ENCODE measurements at places on chromosomes 1 and 21.

GRCh38 chr1:161241682-161242081, 3.7 kb upstream of the NR1I3 start:
- DNase-seq: no peak

DNA sequence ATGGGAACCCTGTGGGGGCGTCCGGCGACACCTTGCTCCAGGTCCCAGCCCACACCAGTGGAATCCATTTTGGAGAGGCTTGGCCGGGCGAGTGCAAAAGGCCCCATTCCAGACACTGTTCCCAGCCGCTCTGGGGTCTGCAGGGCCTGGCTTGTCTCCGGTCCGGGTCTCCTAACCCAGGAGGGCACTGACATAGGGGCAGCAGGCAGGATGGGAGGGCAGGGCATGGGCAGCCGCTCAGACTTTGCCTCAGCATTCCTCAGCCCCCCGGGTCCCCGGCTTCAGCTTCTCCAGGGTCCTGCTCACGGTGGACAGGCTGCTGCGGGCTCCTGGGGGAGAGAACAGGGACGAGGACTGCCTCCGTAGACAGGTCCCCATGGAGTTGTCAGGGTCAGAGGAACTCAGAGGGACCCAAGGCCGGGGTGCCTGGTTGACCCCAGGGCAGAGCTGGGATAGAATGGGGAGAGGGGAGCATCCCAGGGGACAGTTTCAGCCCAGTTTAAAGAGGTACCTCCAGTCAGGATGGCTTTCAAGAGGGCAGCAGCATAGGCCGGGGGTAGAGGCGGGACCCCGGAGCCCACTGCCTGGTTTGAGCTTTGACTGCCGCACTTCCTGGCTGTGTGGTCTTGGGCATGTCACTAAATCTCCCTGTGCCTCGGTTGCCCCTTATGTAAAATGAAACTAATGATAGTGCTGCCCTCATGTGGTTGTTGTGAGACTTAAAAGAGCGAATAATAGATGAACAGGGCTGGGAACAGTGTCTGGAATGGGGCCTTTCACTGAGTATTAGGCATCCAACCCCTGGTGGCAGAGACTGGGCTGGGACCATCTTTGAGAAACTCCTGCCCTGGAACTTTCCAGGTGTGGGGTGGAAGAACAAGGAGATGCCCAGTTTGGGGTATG, 3.7 kb downstream of the KNCN start:
- no peak for DNase-seq

DNA sequence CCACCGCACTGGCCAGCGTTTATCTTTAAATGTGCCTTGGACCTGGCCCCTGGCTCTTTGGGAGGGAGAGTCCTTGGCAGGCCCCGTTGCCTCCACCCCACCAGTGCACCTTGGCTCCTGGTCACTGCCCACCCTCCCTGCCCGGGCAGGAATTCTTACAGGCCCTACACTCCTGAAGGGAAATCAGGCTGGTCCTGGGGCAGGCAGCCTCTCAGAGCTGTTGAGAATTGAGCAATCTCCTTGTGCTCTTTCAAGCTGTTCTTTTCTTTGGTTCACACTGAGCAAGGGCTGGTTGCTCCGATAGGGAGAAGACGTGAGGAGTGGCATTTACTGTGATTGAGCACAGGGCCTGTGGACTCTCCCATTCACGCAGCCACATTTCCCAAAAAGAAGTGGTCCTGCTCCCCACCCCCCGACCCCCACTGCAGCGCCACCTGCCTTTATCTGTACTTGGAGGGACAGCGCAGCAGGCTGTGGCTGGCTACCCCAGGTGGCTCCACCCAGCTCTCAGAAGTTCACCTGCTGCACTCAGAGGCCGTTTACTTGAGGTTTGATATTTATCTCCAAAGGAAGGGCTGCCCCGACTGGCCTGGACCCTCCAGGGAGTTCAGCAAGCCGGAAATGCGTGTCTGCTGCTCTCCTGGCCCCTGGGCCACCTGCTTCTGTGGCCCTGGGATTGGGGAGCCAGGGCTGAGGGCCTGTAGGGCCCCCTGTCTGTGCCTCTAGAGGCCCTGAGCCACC, 47.8 kb downstream of the SKI start:
- no peak for DNase-seq

GRCh38 chr1:45093334-45093733, 81.3 kb downstream of the UROD start:
- no peak for DNase-seq

- DNase-seq: no peak
Observed at GRCh38 chr1:158049853-158050252, 56.4 kb downstream of the KIRREL1 start.

GRCh38 chr1:21927533-21928237, 9.4 kb downstream of the HSPG2 start:
- DNase-seq: no peak

GRCh38 chr1:17246971-17247370, 1.9 kb upstream of the PADI3 start:
- DNase-seq: no peak

DNA sequence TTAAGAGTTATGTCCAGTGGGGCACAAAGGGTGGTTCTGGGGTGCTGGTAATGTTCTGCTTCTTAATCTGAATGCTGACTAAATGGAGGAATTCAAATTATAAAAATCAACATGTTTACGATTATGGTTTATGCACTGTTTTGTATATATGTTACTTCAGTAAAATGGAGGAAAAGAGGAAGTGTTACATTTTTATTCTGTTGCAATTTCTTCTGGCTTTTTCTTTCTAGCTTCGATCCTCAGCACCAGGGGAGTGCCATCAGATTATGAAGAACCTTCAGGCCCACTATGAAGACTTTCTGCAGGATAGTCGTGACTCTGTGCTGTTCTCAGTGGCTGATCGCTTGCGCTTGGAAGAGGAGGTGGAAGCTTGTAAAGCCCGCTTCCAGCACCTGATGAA, 105.5 kb downstream of the MACF1 start:
- DNase-seq: no peak

- DNase-seq: no peak
Observed at GRCh38 chr1:63112155-63112900, 210.0 kb upstream of the FOXD3 start.

DNA sequence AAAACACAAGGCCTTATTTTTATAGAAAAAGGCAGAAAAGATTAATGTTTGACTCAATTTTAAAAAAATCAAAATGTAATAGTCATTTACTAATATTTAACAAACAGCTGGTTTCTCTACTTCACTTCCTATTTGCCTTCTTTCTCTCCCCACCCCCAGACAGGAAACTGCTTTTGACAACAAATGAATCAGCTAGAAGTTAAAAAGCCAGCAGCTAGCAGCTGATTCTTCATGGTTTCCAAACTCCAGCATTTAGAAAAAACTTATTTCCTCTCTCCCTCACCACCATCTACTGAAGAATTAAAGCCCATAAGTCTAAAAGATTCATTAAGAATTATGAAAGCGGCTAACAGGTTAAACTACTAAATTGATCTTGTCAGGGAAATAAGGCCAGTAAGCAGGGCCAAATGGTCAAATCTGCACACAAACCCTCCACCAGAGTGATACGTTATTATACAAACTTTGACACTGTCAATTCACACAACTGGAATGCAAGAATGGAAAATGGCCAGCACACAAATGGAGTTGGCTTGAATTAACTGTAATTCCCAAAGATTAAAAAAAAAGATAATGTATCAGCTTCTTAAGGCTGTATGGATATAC, 4.0 kb downstream of the WDR26 start:
- no peak for DNase-seq

GRCh38 chr1:84505493-84506001, 639 bp upstream of the SPATA1 start:
- no peak for DNase-seq

DNA sequence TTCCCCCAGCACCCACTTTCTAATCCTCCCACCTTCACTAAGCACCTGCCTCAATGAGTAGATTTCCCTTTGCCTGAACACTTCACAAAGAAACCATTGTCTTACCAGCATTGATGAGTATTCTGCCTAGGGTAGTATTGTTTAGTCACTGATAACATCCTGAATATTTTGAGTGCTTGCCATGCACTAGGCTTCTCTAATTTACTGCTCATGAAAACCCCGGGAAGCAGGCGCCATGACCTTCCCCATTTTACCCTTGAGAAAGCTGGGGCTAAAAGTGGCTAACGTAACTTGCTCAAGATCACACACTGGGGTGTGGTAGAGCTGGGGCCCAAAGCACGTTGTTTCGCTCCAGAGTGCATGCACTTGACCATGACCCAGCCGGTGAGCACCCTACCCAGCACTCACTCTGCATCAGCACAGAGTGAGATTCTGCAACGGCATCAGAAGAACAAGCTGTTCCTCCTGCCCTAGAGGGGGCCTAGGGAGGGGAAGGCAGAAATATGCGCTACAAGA, 10.6 kb upstream of the F3 start:
- no peak for DNase-seq

DNA sequence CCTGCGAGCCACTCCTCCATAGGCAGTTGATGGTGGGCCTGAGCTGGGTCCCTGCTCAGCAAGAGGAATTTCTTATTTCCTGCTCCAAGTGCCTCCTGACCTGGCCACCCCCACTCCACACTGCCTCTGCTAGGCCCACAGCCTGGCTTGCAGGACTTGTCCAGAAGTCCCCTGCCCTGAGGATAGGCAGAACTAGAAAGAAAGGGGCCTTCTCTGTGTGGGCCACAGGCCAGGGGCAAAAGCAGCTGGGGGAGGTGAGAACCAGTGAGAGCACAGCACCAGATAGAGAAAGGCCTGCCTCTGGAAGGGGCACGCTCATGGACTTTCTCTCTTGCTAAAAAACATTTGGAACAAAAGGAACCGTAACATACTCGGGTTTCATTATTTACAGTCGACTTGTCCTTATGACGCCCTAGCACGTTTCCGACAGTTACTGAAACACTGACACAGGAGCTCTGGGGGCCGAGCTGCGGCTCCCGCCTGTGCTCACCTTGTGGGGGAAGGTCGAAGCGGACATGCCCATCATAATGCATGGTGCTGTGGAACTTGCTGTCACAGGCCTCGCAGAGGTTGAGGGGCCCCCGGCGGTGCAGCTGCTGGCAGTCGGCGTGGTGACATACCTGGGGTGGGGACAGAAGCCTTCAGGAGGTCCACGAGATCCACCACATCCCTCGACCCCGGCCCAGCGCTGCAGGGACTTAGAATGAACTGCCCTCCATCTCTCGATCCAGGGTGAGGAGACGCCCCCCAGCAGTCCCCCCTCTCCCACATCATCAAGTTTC, 11.3 kb upstream of the TNFRSF25 start:
- DNase-seq: no peak

- peak; percentile 82 for DNase-seq
Observed at GRCh38 chr1:110554871-110555801, 36.2 kb upstream of the KCNA10 start.

- DNase-seq: no peak
Observed at GRCh38 chr1:244952280-244952933, 88.1 kb upstream of the HNRNPU start.

All from activated CD8-positive, alpha-beta memory T cell treated with anti-CD3 and anti-CD28 coated beads for 24 hours (primary cell).